EL (cell line): ENCODE measurements at places on chromosomes 6 and 20.

- DNase-seq: no peak
Observed at GRCh38 chr20:25489221-25489871, 81.9 kb downstream of the GINS1 start.

GRCh38 chr20:16539280-16540021 lies 33.8 kb downstream of the KIF16B start:
- no peak for DNase-seq

- DNase-seq: no peak
Observed at GRCh38 chr6:130725551-130725950, 101.7 kb upstream of the SMLR1 start.

DNA sequence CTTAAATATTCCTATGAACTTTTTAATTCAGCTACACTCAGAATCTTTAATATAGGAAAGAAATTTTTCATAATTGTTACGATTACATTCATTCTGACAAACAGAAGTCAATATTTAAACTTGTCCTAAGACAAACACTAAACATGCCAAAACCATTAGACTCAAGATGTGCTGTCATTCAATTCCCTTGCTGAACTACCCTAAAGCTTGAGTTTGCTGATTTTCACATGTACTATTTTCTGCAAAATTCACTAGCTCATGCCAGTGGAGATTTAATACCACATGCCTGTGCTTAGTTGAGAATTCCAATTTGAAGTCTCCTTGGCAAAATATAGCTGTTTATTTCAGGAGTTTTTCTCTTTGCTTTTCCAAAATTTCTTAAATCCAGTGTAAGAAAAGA lies 448.0 kb downstream of the COL12A1 start:
- DNase-seq: no peak

GRCh38 chr6:26044140-26045064 lies 42.8 kb upstream of the HFE start:
- no peak for DNase-seq

DNA sequence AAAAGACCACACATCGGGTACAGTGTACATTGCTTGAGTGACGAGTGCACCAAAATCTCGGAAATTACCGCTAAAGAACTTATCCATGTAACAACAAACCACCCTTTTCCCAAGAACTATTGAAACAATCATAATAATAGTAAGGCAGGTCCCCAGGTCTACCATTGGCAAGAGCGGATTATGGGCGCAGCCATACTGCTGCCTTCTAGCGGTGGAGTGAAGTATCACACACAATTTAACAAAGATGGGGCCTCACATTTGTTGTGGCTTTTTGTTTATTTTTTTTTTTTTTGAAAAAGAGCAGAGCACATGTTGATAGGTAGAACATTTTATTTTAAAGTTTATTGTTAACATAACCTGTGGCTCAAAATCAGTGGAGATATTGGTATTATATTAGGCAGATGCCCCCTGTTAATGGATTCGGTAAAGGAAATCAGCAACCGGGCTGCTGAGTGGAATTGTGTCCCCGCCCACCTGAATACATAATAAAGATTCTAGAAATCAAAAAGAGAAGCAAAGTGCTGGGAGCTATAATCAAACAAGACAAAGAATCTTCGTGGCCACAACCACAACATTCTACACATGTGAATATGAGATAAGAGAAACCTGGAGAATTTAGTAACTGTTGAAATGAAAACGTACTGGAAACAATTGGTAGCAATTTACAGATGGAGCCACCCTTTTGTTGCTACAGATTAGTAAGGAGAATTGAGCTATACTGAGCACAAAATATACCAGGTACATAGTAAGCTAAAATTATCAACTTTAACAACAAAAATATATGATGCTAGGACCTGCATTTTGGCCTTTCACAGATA lies 94.2 kb upstream of the EXOC2 start:
- peak; percentile 17 for DNase-seq

DNA sequence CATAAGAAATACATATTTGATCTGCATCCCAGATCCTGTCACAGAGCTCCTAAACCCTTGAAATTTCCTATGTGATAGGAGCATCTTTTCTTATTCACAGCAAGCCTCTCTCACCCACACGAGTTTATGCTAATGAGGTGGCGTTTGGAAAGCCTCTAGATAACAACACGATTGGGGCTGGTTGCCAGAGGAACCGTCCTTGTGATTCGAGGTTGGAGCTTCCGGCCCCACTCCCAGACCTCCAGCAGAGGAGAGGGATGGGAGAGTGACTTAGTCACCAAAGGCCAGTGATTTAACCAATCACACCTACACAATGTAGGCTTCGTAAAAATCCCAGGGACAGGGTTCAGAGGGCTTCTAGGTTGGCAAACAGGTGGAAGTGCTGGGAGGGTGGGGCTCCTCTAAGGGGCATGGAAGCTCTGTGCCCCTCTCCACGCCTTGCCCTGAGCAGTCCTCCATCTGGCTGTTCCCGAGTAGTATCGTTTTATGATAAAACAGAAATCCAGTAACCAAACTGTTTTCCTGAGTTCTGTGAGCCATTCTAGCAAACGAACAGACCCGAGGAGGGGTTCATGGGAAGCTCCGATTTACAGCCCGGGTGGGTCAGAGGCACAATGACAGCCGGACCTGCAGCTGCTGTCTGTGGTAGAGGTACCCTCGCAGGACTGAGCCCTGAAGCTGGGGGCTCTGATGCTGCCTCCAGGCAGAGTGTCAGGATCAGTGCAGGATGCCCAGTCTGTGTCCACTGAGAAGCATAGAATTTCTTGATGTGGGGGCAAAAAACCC lies 238.1 kb upstream of the ARID1B start:
- peak; percentile 18 for DNase-seq

DNA sequence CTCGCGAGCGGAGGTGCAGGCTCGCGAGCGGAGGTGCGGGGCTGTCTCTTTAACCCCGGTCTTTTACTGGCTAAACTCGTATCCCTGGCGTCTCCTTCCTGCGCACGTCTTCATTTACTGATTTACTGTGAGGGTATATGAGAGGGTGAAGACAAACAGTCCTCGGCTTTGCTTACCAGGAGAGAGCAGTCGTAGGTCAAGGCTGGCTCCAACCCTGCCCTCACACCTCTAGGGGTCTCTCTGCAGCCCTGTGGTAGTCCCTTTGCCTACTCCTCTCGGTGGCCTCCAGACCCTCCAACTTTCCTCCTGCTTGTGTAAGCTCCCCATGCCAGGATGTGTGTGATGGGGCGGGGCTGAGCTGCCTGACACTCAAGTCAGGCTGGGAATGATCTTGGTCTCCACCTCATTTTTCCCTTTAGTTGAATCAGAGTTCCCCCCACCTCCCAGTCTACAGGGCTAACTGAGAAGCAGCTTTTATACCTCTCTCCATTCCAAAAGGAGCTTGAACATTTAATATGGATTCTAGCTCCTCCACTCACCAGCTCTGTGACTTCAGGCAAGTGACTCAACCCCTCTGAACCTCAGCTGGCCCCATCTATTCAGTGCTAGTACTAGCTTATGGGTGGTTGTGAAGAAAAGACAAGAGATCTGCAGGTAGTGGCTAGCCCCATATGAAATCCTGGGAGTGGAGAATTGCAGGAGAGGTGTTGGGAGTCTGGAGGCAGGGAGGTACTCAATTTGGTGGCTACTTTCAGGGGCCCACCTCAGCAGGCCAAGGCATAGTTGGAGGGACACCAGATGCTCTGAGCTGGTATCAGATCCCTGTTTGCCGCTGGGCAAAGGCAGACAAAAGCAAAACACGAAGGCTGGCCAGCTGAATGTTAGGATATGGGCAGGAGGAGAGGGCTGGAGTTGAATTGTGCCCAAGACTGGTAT lies 902 bp downstream of the SLC29A1 start:
- peak; percentile 49 for DNase-seq

GRCh38 chr6:158861686-158862381 lies 42.7 kb upstream of the EZR start:
- no peak for DNase-seq

DNA sequence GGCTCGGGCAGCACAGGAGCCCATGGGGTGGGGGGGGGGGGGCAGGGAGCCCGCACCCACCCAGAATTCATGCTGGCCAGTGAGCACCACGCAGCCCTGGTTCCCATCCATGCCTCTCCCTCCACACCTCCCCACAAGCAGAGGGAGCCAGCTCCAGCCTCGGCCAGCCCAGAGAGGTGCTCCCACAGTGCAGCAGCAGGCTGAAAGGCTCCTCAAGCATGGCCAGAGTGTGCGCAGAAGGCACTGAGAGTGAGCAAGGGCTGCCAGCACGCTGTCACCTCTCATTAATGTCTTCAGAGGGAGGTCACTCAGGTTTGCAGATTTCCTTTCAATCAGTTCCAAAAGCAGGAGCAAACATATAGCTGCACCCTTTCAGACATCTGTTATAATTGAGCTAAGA lies 32.4 kb downstream of the GSTA4 start:
- no peak for DNase-seq

DNA sequence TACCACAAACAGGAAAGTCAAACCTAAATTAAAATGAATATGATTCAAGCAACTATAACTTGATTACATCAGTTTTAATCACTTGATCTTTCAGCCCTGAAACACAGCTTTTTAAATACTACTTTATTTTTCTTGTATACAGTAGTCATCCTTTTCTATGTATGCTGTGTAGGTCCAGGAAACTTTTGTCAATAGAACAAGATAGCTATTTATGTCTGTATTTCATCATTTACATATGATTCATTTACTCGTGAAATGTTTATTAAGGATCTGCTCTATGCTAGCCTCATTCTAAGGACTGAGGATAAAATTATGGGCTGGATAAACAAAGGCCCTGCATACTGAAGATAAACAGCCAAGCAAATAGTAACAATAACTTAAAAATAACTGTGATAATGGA lies 930.2 kb downstream of the TFAP2A start:
- DNase-seq: no peak

GRCh38 chr20:50673466-50674137 lies 17.7 kb downstream of the RIPOR3 start:
- DNase-seq: no peak

- peak; percentile 4 for DNase-seq
Observed at GRCh38 chr6:161584051-161584450, 310.2 kb upstream of the AGPAT4 start.

DNA sequence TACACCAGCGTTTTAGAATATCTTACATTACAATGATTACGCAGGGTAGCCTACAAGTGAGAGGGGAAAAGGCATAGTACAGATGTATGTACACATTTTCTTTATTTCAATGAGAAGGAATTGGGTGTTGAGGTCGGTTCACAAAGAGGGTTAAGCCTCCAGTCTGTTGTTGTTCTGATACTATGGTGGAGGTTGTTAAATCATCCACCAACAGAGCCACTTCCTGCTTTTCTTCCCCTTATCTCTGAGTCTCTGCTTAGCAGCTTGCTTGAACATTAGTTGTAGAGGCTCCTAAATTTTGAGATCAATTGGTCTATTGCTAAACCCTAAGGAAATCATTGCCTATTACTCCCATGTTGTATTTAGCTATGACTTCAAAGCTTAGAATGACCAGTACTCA lies 7.3 kb downstream of the RGS17 start:
- no peak for DNase-seq

DNA sequence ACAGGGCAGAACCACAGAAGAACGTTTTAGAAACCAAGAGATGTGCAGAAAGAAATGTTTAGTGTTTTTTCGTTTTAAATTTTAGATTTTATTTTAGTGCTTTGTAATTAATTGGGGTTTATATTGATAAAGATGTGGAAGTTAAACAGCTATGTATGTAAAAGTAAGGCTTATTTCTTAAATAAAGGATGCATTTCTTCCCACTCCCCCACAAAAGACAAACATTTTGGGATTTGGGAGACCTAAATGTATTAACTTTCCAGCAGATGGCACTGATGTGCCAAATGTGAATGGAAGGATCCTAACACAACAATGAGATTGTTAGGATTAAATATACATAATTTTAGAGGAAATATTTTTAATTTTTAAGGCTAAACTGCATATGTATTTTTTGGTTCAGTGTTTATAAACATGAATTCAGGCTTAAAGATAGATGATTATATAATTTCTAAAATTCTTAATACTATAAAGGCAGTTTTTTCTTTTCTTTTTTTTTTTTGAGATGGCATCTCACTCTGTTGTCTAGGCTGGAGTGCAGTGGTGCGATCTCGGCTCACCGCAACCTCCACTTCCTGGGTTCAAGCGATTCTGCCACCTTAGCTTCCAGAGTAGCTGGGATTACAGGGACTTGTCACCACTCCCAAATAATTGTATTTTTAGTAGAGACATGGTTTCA lies 12.0 kb downstream of the PFDN4 start:
- peak; percentile 35 for DNase-seq

GRCh38 chr6:73169633-73170032 lies 55.7 kb downstream of the KHDC1L start:
- no peak for DNase-seq

- DNase-seq: no peak
Observed at GRCh38 chr6:114432400-114432799, 89.6 kb upstream of the HS3ST5 start.

DNA sequence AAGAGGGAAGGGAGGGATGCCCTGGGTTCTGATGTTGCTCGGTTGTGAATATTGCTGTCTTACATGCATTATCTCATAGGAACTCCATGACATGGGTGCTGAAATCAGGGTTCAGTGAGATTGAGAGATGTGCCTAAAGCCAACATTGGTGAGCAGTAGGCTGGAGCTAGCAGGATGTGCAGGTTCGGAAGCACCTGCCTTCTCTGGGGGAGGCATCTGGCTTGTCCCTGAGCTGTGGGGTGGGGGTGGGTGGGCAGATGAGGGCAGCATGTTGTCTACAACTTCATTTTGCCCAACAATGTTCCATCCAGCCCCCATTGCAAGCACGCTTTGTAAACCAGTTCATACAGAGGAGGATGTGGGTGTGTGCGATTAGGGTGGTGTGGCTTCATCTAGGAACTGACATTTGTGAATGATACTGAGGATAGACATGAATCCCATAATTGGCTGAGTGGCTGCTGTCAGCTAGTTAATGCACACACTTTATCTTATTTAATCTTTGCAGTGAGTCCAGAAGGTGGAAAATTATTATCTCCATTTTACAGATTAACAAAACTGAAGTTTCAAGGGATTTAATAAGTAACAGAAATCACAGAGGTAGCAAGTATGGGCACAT lies 119.4 kb downstream of the SYNDIG1 start:
- no peak for DNase-seq

GRCh38 chr6:56359201-56359899 lies 112.0 kb upstream of the COL21A1 start:
- DNase-seq: peak; percentile 76

DNA sequence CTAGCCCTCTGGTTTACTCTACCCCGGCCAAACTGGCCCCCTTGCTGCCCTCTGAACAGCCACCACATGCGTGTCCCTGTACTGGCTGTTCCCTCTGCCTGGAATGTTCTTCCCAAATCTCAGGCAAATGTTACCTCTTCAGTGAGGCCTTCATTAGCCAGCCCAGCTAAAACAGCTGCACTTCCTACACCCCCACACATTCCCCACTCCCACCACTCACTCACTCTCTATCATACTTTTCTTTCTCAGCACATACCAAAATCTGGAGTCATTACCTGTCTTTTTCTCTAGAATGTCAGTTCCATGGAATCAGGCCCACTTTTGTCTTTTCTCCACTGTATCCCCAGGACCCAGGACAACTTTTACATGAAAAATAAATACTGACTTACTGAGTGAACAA lies 401.2 kb upstream of the SULF2 start:
- DNase-seq: peak; percentile 36

DNA sequence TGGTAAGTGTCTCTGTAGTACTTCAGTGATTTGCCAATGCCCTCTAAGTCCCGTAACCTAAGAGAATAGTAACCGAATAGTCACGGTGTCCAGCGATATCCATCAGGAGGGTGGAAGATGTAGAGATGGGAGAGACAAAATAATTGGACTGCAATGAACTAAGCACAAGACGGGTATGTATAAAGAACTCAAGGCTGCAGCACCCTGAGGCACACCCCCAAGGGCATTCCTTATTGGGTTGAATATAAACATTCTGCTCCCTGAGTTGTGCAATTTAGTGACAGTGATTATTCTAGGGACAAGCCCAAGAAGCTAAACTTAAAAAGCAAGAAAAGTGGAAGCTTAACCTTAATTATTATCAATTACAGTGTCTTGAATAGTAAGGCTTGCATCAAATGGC lies 14.6 kb downstream of the DST start:
- no peak for DNase-seq
